ENCODE measurements at places on chromosomes 11 and 22.

DNA sequence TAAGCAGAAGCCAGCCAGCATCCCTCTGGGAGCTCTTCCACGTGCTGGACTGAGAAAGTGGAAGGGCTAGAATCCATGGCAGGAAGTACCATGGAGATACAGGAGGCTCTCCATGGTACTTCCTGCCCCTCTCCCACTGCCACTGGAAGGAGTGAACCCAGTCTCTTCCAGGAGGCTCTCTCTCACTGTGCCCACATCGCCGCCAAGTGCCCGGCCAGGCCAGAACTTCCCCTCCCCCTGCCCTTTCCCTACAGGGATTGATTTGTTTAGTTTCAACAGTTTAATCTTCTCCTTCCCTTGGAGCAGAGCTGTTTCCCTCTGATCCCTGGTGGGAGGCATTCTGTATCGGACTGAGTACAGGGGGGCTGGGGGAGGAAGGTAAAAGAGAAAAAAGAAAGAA lies 133.6 kb downstream of the DSCAML1 start:
- no peak for DNase-seq

GRCh38 chr22:17888855-17889254 lies 114.6 kb upstream of the BID start:
- no peak for DNase-seq

DNA sequence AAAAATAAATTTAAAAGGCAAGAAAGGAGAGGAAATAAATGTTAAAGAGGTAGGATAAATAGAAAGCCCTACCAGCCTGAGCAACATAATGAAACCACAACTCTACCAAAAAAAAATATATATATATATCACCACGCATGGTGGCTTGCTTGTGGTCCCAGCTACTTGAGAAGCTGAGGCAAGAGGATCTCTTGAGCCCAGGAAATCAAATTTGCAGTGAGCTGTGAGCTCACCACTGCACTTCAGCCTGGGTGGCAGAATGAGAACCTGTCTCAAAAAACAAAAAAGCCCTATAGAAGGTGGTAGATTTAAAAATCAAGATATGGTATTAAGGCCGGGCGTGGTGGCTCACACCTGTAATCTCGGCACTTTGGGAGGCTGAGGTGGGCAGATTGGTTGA lies 10.5 kb downstream of the NUCB2 start:
- DNase-seq: no peak

- no peak for DNase-seq
Measured at GRCh38 chr11:102592634-102593581, 32.2 kb downstream of the MMP20 start.

- no peak for DNase-seq
Measured at GRCh38 chr22:40211476-40212054, 33.8 kb downstream of the TNRC6B start.

- no peak for DNase-seq
Measured at GRCh38 chr11:13302420-13302958, 24.9 kb downstream of the BMAL1 start.

- no peak for DNase-seq
Measured at GRCh38 chr22:30181459-30182349, 64.9 kb downstream of the LIF start.

DNA sequence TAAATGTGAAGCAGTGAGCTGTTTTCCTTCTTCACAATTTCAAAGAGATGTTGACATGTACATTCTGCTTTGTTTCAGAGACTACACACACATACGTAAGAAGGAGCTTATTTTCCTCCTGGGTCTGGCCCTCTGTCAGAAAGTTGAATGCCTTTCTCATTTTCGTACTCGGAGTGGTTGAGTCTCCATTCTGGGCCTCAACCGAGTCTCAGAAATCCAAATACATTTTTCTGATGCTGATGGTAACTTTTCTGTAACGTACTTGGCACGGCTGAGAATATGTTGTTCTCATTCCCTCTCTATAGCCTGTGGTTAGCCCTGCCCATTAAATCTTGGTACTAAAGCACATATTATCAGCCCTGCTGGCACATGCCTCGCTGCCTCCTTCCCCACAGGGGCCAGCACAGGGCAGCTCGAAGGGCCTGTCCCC lies 25.3 kb downstream of the PARVA start:
- no peak for DNase-seq

All from stimulated activated CD8-positive, alpha-beta memory T cell treated with anti-CD3 and anti-CD28 coated beads, Interleukin-15, amount 100 ng/mL, for 24 hours (primary cell).